ENCODE measurements at places on chromosomes 12 and 14.

- DNase-seq, result no peak
Observed at GRCh38 chr12:29320295-29321085, 60.5 kb downstream of the ERGIC2 start.

- peak; percentile 31 for DNase-seq
Observed at GRCh38 chr14:91280129-91280528, 35.6 kb upstream of the GPR68 start.

- DNase-seq, result no peak
Observed at GRCh38 chr12:121827351-121828099, 23.7 kb downstream of the SETD1B start.

DNA sequence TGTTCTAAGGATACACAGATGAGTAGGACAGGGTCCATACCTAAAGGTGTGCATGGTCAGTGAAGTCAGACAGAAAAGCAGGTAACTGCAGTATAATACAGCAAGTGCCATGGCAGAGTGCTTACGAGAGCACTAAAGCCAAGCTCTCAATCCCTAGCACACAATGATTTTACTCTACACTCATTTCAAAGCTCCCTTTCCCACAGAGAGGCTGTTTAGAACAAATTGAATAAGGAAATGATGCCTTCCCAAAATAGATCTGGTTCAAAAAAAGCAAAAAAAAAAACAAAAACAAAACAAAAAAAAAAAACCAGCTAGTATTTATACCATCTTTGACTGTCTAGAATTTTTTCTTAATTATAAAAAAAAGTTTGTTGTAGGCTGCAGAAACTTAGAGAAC lies 74.1 kb downstream of the HECTD4 start:
- no peak for DNase-seq

- no peak for DNase-seq
Observed at GRCh38 chr12:71410844-71411243, 28.8 kb upstream of the LGR5 start.

- DNase-seq, result no peak
Observed at GRCh38 chr12:59179231-59179630, 258.9 kb upstream of the LRIG3 start.

GRCh38 chr12:104723895-104724294 lies 234.2 kb downstream of the SLC41A2 start:
- no peak for DNase-seq

DNA sequence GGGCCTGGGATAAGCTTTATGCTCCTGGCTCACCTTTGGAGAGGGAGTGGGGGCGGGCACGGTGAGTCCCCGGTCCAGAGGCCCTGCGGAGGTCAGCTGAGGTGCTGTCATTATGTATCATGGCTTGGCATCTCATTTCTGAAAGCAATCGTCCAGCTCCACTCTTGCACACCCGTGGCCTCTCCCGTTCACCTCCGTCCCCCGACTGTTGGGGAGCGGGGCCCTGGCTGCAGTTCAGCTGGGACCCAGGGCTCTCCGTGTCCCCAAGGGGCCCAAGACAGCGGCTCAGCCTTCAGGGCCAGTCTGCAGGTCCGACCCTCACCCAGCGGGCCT lies 10.6 kb downstream of the BMP4 start:
- no peak for DNase-seq

- no peak for DNase-seq
Observed at GRCh38 chr14:75289840-75290388, 11.3 kb downstream of the FOS start.

GRCh38 chr14:94050231-94050880 lies 24.2 kb downstream of the OTUB2 start:
- peak; percentile 23 for DNase-seq

GRCh38 chr12:118060301-118061010 lies 523 bp downstream of the WSB2 start:
- peak; percentile 76 for DNase-seq

- peak; percentile 80 for DNase-seq
Observed at GRCh38 chr12:119902084-119902509, 25.0 kb upstream of the CIT start.

GRCh38 chr12:53530920-53531319 lies 23.6 kb upstream of the NPFF start:
- DNase-seq, result no peak

DNA sequence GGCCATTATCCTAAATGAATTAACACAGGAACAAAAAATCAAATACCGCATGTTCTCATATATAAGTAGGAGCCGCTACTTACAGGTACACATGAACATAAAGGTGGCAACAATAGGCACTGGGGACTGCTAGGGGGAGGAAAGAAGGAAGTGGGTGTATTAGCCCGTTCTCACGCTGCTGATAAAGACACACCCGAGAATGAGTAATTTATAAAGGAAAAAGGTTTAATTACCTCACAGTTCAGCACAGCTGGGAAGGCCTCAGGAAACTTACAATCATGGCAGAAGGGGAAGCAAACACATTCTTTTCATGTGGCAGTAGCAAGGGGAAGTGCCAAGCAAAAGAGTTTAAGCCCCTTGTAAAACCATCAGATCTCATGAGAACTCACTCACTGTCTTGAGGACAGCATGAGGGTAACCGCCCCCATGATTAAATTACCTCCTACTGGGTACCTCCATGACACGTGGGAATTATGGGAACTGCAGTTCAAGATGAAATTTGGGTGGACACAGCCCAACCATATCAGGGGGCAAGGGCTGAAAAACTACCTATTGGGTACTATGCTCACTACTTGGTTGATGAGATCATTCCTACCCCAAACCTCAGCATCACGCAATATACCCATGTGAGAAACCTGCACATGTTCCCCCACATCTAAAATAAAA lies 16.4 kb upstream of the MIA2 start:
- no peak for DNase-seq

DNA sequence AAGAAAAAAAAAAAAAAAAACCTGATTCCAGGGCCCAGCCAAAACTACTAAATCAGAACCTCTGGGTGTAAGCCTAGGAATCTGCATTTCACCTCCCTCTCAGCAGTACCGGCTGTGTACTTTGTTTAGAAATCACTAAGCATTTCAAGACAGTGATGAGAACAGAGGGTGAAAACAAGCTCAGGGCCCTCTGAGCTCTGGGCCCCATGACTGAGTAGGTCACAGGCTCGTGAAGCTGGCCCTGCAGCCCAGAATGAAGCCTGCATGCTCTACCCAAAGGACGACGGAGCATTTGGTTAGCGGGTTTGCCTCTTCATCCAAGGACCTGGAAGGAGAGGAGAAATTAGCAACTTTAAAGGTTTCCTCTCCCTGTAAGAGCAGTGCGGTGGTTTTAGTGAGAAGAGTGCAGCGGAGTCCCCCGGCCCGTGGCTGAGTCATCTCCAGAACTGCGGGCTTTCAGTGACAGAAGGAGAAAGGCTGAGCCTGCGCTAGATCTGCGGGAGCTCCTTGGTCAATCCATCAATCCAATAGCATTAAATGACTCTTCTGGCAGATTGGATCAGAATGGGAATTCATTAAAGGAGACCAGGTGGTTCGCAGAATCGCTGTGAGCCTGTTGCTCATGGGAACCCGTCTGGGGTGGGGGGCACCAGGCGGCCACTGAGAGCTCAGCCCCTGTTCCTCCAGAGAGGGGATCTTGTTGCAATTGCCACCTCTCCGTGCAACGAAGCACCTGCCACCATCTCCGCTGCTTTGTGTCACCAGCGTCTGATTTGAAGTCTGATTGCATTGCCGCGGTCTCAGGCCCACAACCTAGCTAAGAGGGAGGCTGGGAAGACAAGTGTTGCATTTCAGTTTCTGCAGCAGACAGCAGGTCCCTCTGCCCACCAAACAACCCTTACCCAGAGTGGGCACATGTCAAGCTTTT lies 7.3 kb downstream of the IL31 start:
- DNase-seq, result no peak

GRCh38 chr14:33857650-33858049 lies 93.2 kb downstream of the EGLN3 start:
- DNase-seq, result no peak

DNA sequence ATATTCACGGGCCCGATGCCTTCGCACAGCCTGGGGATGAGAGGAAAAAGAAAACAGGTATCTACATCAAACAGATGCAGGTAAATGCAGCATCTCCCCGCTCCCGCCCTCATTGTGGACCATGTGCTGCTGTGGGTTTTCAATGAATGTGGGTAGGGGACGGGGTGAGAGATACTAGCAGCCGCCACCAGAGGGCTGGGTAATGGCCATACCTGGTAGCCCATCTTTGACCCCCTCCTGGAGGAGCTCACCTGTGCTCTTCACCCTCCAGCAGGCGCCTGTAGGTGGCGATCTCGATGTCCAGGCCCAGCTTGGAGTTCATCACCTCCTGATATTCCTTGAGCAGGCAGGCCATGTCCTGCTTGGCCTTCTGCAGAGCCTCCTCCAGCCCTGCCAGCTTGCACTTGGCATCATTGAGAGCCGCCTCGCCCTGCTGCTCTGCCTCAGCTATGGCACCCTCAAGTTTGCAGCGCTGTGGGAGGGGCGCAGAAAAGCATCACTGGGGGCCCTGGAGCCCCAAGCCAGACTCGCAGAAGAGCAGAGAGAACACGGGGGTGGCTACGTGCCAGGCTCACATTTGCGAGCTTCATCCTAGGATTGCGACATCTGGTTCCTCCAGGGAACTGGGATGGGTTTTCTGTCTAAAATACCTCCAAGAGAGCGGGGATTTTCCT lies 10.2 kb downstream of the KRT82 start:
- peak; percentile 21 for DNase-seq

DNA sequence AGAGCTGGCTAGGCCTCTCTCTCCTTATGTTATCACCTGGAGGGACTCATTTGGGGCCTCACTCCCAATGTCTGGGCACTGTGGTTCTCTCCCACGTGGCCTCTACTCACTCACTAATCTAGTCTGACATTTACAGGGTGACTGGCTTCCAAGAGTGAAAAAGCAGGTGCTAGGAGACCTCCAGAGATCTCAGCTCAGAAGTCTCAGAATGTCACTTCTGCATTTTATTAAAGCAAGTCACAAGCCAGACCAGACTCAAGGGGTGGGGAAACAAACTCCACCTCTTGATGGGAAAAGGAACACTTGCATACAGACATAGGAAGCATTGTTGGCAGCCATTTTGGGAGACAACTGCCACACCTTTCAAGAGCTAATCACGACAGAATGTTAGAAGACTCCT lies 175.9 kb downstream of the MON2 start:
- DNase-seq, result no peak

- DNase-seq, result no peak
Observed at GRCh38 chr14:61532763-61533162, 162.6 kb upstream of the HIF1A start.

- no peak for DNase-seq
Observed at GRCh38 chr12:95368931-95369330, 105.0 kb upstream of the METAP2 start.

- DNase-seq, result no peak
Observed at GRCh38 chr12:110992909-110993308, 72.5 kb upstream of the MYL2 start.
